ENCODE measurements at places on chromosomes 1 and 21. TPM values are rescaled to one million over a fixed set of nuclear protein-coding genes. Genes with fewer than 3 reads are reported as not detected.

- DNase-seq = no peak
These were observed 14.7 kb downstream of the MDM4 start for GRCh38 chr1:204530932-204531331.

GRCh38 chr1:202192770-202193613 lies 607 bp upstream of the LGR6 start:
- peak; percentile 49 for DNase-seq

The IL20 gene
- not detected for total RNA-seq

- no peak for DNase-seq
These were observed 144.1 kb upstream of the AJAP1 start for GRCh38 chr1:4510276-4510691.

The SPTA1 gene
- 1.2 TPM for total RNA-seq

GRCh38 chr1:51644533-51645197 lies 27.8 kb downstream of the OSBPL9 start:
- peak; percentile 81 for DNase-seq

- no peak for DNase-seq
These were observed 105.0 kb downstream of the LEPR start for GRCh38 chr1:65525266-65526048.

DNA sequence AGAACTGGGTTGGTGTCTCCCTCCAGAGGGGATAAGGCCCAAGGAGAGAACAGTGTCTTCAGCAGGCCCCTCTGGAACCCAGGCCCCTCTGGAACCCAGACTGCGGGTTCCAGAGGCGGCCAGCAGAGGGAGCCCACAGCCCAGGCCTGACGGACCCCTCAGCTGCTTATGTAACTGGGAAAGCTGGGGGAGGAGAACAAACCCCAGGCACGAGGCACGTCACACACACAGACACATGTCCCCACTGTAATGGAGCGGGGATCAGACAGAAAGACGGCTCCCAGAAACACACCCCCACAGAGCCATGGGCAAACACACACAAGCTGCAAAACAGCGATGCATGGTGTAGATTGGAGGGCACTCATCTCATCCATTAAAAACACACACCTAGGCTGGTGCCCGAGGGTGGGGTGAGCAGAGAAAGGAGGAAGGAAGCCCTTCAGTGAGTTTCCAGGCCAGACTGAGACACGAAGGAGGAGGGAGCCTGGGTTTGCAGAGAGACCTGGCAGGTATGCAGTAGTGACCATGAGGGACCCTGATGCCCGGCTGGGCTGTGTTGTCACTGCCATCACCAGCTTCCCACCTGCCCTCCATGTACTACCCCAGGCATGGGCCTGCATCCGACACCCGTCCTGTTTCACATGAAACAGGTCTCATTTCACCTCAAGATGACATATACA lies 2.8 kb upstream of the IGSF8 start:
- DNase-seq = peak; percentile 78

The OR2L8 gene
- not detected for total RNA-seq

GRCh38 chr21:41326414-41327080 lies 9.9 kb downstream of the FAM3B start:
- DNase-seq = no peak

DNA sequence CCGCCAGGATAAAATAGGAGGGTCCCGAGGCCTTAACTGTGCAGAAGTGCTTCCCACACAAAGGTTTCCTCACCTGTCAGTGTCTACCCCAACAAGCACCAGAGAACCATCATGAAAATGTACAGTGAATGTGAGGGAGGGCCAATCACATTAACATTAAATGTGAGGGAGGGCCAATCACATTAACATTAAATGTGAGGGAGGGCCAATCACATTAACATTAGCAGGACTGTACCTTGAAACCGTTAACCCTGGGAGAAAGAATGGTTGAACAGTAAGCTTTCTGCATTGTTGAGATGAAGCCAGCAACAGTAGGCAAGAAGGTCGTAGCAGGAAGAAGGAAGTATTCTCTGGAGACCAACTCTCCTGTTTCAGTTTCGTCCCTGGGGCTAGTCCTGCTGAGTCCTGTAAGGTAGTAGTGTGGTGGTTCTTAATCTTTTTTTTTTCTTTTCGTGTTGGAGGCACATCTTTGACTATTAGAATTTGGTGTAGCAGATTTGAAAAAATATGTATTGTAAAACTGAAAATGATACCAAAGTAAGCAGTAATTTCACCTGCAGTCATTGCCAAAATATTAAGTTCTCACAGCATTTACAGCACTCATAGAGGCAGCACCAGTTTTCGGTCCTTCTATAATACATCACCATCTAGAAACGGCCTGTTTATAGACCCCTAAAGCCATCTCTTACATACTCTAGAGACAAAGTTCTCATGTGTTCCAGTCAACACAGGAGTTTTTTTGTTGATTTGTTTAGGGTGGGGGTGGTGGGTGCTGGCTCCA lies 98.6 kb upstream of the PPP2R5A start:
- peak; percentile 31 for DNase-seq

- no peak for DNase-seq
These were observed 95.3 kb upstream of the DPH5 start for GRCh38 chr1:101120868-101121267.

DNA sequence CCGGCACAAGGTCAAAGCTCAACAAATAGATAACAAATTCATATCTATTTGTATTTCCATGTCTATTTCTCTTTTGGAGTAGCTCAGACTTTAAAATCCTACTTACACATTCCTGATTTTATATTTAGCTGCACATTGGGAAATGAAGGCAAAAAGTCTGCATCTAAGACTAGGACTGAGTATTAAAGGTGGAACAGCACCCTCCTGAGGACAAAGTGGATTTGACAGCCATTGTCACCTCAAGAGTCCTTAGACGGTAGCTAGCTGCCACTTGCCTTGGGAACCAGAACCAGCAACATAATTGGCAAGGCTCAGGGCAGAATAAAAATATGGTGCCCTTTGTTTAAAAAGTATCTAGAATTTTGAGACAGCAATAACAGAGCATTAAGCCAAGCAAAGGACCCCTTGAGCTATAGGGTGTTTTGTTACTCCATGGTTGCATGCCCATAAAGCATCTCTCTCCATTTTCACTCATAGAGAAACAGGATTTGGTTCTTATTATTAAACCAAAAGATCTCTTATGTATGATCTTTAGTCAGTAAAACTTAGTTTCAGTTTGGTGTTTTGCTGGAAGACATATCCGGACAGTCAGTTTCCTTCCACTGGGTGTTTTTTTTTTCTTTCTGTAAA lies 30.0 kb upstream of the SGIP1 start:
- peak; percentile 83 for DNase-seq

GRCh38 chr1:17684810-17685209 lies 70.3 kb upstream of the ACTL8 start:
- DNase-seq = no peak

DNA sequence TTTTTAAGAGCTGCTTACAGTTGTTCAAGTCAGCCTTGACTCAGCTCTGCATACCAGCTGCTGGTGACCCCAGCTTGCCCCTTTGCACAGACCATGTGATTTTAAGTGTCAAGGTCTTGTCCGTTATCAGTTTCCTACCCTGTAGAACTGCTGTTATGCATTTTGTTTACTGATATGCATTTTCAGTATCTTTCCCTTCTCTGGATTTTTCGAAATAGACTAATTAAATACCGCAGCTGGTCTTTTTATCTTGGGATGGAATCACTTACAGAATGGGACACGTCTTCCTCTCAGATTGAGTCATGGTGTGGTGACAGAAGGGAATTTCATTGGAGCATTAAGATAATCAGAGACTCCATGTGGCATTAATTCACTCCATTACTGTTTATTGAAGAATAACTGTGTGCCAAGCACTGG lies 145.6 kb downstream of the FMN2 start:
- peak; percentile 74 for DNase-seq

DNA sequence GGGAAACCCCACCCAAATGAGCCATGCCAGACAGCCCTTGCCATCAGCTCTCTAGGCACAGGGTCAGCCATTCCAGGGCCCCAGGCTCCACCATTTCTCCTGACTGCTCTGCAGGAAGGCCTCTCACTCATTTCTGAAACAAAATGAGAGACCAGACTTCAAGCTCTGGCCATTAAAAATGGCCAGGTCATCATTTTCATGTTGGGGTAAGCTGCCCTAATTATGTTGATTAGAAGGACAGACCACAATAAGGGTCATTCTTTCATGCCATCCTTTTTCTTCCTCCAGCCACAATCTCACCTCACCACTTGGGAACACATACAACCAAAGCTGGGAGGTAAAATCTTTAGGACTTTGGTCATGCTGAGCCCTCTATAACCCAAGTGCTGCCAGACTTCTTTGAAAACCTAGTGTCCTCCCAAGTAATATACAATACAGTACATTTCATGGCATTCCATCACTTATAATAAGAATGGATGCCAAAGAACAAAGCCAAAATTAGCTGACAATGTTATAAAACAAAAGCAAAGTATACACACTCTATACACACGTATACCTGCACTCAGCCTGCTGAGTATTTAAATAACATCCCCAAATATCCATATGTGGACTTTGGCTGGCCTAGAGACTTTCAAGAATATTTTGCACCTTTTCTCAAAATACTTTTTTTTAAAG lies 22.4 kb upstream of the RBBP5 start:
- no peak for DNase-seq

The INSRR gene
- not detected for total RNA-seq

DNA sequence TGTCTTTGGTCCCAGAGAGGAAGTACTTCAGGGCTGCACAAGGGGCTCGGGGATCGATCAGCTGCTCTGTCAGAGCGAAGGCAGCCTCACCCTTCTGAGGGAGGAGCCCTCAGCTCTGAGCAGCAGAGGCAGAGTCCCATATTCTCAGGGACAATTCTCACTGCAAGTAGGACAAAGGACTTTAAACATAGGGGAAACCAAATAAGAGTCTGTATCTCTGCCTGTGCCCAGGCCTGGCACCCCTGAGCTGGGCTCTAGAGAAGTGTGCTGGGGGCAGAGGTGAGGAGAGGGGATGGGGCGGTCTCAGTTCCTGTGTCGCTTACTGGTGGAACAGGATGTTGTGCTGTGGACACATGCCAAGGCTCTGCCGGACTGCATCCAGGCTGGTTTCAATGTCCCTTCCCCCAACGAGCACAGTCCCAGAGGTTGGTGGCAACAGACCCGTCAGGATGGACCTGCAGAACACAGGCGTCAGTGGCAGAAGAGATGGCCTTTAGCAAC lies 76.6 kb downstream of the ABCA4 start:
- no peak for DNase-seq

The PRAMEF2 gene
- not detected for total RNA-seq

The NPR1 gene
- total RNA-seq = 1.5 TPM

GRCh38 chr21:27776925-27777553 lies 810.2 kb upstream of the ADAMTS5 start:
- peak; percentile 68 for DNase-seq

GRCh38 chr1:75643460-75643859 lies 32.5 kb upstream of the SLC44A5 start:
- no peak for DNase-seq

DNA sequence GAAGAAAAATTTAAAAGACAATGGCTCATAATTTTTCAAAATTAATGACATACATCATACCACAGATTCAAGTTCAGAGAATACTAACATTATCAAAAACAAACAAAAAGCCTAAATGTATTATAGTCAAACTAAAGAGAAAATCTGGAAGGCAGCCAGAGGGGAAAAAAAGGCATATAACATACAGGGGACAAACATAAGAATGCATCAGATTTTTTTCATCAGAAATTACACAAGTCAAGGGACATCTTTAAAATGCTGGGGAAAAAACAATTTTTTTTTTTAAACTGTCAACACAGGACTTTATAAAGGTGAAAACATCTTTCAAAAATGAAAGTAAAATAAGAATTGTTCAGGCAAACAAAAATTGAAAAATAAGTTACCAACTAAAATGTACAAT lies 478.4 kb upstream of the PLXNA2 start:
- DNase-seq = no peak

The USH2A gene
- under 0.01 TPM for total RNA-seq

- DNase-seq = no peak
These were observed 74.0 kb upstream of the ARHGEF16 start for GRCh38 chr1:3380469-3380868.

DNA sequence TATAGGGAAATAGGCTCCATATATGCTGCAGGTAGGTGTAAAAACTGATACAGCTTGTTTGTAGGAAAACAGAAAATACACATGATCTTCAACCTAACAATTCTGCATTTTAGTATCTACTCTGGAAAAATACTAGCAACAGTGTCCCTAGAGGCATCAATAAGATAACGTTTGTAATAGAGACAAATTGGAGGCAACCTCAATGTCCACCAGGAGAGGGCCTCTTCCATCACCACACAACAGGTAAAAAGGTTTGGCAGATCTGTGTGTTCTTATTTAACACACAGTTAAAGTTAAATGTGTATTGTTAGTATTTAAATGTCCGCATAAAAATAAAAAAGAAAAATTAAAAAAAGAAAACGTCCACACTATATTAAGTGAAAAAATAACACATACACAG lies 5.4 kb downstream of the EIF2D start:
- peak; percentile 22 for DNase-seq

DNA sequence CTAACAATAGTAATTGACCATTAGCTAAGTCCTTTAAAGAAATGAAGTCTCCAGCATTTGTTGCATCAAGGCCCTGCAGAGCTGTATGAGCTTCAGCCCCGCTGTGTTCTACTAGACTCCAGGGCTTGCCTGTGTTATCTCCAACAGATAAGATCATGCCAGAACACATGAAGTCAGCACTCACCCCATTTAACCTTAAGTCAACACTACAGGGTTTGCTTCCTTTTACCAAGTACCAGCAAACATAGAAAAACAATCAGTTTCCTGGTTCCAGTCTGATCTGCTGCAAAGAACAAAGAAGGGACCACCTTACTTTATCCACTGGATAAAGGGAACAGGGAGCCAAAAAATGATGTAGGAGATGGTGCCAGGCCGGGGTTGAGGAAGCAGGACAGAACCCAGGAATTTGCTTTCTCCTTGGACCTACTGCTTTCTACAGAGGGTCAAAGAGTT lies 41.3 kb upstream of the ENAH start:
- peak; percentile 98 for DNase-seq

The CD48 gene
- total RNA-seq = not detected

DNA sequence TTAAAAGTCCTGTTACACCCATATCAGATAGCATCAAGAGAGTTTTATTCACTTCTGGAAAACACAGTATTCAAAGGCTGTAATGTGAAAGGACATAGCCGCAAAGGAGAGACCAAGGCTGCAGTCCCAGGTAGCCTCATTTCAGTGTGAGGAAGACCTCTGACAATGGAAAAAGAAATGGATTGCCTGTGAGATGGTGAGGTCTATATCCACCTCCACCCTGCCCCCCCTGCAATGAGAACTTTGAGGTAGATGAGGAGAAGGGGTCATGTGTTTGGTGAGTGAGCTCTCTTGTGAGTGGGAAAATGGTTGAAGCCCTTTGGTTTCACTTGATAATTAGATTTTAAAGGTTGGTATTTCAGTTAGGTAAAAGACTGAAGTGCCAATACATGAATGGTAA lies 3.5 kb downstream of the MRPS6 start:
- DNase-seq = no peak

DNA sequence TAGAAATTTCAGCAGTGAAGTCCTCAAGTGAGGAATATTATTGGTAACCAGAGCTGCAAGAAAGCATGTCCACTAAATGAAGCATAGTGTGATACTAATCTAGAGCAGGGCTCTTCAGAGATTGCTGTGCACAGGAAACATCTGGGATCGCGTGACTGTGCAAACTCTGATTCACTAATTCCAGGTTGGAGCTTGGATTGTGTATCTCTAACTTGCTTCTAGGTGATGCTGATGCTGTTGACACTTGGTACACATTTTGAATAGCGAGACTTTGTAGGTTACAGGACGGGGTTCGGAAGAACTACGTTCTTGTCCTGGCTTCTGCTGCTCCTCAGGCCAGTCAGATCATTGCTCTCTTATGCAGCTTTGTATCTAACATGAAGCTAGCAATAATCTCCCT lies 66.5 kb downstream of the PRRX1 start:
- DNase-seq = no peak

The TSPAN2 gene
- total RNA-seq = 2.5 TPM

GRCh38 chr1:56370513-56370912 lies 208.8 kb downstream of the PLPP3 start:
- no peak for DNase-seq
